Body of pancreas (tissue), 4 donors: ENCODE measurements at places on chromosomes 16 and 17. TPM values are rescaled to one million over a fixed set of nuclear protein-coding genes. Genes with fewer than 3 reads are reported as not detected.

DNA sequence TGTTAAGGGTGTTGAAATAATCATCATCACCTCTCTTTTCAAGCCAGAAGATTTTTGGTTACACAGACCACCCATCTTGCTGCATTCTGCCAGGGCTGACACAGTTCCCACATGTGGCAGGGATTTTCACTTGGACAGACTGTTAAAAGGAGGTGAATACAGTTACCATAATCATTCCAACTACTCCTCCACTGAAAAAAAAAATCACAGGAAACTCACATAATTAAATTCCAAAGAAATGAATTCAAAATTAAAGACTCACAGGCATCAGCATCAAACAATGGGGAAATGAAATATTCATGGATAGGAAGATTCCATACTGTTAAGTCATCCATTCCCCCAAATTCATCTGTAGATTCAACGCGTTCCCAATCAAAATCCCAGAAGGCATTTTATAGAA is 209.4 kb downstream of the MRTFB start:
- DNase-seq, result no peak
- peaks cover 3% of the 10 kb centered on the region for H3K4me1 ChIP-seq
- no peaks in the 10 kb centered on the region for H3K36me3 ChIP-seq
- no peak overlapping the region for H3K4me3 ChIP-seq

DNA sequence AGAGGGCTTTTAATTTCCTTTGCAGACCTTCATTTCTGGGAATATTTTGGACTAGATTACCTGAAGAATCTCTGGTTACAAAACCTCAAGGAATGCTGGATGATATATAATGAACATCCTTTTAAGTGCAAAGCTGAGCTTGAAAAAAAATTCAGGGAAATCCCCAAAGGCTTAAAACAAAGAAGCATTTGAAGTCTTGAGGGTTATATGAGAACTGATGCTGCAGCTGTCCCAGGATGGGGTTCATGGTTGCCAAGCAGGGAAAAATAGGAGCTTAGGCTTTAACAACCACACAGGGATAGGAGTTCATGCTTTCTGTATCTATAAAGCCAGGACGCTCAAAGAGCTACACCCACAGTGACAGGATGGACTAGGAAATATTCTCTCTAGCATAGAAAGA is 150.4 kb upstream of the IRX5 start:
- H3K36me3 ChIP-seq, result no peaks in the 10 kb centered on the region
- DNase-seq, result no peak
- no peak overlapping the region for H3K4me3 ChIP-seq
- no peaks in the 10 kb centered on the region for H3K27me3 ChIP-seq
- H3K4me1 ChIP-seq, result no peaks in the 10 kb centered on the region

DNA sequence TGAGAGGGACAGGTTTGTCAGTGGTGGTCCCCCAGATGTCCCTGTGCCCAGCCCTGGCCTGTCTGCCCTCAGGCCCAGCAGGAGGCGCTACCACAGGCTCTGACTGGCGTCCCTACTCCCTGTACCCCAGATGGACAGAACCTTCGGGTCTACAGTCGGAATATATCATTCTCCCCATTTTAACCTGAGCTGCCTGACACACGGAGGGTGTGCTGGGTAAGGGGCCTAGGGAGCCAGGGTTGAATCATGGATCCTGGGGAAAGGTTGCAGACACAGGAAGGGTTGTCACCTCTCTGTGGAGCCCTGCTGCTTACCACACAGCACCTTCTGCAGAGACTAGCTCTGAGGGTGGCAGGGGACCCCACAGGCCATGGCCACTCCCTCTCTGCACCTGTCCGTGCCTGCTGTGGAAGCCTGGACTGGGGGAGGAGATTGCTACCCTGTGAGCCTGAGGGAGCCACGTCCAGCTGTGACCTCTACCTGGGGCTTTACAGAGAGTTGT is 162.2 kb upstream of the ZNF267 start:
- peaks cover 35% of the 10 kb centered on the region for H3K4me1 ChIP-seq
- no peak overlapping the region for H3K4me3 ChIP-seq
- DNase-seq, result no peak
- no peaks in the 10 kb centered on the region for H3K27me3 ChIP-seq
- H3K36me3 ChIP-seq, result peaks cover 1% of the 10 kb centered on the region

- no peak overlapping the region for H3K27ac ChIP-seq
- peaks cover 9% of the 10 kb centered on the region for H3K4me1 ChIP-seq
- no peaks in the 10 kb centered on the region for H3K36me3 ChIP-seq
These were observed 13.1 kb downstream of the SLC22A31 start for GRCh38 chr16:89187032-89187769.

- no peaks in the 10 kb centered on the region for H3K36me3 ChIP-seq
- no peaks in the 10 kb centered on the region for H3K4me1 ChIP-seq
- H3K27me3 ChIP-seq, result no peaks in the 10 kb centered on the region
- peak; percentile 60 for DNase-seq
- no peak overlapping the region for H3K27ac ChIP-seq
- H3K4me3 ChIP-seq, result no peak overlapping the region
These were observed 84.9 kb downstream of the HS3ST2 start for GRCh38 chr16:22898874-22899348.

DNA sequence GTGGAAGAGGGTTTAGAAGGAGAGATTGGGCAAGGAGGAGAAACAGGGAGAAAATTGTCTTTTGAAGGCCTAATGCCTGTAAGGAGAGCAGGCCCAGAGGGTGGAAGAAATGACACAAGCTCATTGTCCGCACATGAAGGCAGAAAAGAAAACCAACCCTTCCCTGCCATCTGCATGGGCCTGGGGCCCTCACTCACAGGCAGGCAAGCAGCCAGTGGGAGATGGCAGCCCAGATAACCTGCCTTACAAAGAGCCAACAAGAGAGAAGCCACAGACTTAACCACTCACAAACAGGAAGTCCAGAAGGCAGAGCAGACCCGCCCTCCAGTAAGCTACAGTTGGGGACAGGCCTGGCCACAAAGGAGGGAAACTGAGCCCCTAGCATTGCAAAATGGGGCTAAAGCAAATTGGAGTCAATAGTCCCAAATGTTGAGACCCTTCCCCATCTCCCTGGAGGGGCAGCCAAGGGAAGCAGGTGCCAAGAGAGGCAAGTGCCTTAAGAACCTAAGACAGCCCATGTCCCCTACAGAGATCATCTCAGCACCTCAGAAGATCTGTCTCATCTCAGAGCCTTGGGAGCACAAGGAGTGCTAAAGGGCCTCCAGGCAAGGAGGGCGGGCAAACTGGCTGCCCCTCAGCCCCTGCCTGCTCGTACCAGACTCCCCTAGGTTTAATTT is 7.3 kb upstream of the TSPOAP1 start:
- no peaks in the 10 kb centered on the region for H3K27me3 ChIP-seq
- H3K4me1 ChIP-seq, result no peaks in the 10 kb centered on the region
- no peak overlapping the region for H3K27ac ChIP-seq
- H3K4me3 ChIP-seq, result no peak overlapping the region

GRCh38 chr17:66833201-66833600 is 1.7 kb upstream of the CACNG5 start:
- H3K27ac ChIP-seq, result no peak overlapping the region
- peaks cover 12% of the 10 kb centered on the region for H3K4me1 ChIP-seq
- no peak for DNase-seq
- no peaks in the 10 kb centered on the region for H3K36me3 ChIP-seq

- no peak overlapping the region for H3K27ac ChIP-seq
- no peaks in the 10 kb centered on the region for H3K27me3 ChIP-seq
- H3K4me1 ChIP-seq, result peaks cover 63% of the 10 kb centered on the region
- no peaks in the 10 kb centered on the region for H3K36me3 ChIP-seq
- no peak overlapping the region for H3K4me3 ChIP-seq
- DNase-seq, result no peak
These were observed 855 bp downstream of the HSF4 start for GRCh38 chr16:67165121-67166078.

- no peak for DNase-seq
- H3K27ac ChIP-seq, result no peak overlapping the region
- no peaks in the 10 kb centered on the region for H3K27me3 ChIP-seq
- peaks cover 24% of the 10 kb centered on the region for H3K4me1 ChIP-seq
- no peaks in the 10 kb centered on the region for H3K36me3 ChIP-seq
These were observed 38.3 kb upstream of the SMPD3 start for GRCh38 chr16:68486502-68487202.

CD300E gene
- total RNA-seq, result not detected

TMEM238L gene
- total RNA-seq, result not detected
